ENCODE measurements at places on chromosomes 12 and 14.
A peak's percentile ranks its signal among the peaks of the same experiment; 100 is the strongest.

DNA sequence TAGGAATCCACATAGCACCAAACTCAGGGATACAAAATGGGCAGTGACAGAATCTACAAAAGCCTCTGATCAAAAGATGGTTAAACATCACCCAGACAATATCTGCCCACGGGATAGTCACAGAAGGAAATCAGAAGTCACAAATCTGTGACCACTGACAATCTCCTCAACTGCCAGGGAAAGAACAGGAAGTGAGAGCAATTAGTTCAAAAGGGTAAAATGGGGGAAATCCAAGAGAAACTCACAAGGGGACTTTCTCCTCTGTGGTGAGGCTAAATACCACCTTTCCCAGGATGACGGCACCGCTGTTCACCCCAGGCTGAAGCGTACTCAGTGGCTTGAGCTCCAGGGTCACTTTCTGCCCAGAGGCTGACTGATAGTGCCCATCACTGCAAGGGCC is 10.7 kb downstream of the TTC5 start:
- DNase-seq = no peak

- DNase-seq = no peak
Measured at GRCh38 chr12:67909681-67910080, 79.6 kb upstream of the IFNG-AS1 start.

- no peak for DNase-seq
Measured at GRCh38 chr12:97984974-97985580, 522.5 kb downstream of the RMST start.

GRCh38 chr12:26361964-26362363 is 166.6 kb downstream of the SSPN start:
- no peak for DNase-seq

GRCh38 chr12:57632958-57633840 is at the start of gene B4GALNT1:
TSS of gene B4GALNT1 (minus strand) at chr12:57633201. CDS start at chr12:57632132, 1,069 bp downstream.
- DNase-seq = no peak

DNA sequence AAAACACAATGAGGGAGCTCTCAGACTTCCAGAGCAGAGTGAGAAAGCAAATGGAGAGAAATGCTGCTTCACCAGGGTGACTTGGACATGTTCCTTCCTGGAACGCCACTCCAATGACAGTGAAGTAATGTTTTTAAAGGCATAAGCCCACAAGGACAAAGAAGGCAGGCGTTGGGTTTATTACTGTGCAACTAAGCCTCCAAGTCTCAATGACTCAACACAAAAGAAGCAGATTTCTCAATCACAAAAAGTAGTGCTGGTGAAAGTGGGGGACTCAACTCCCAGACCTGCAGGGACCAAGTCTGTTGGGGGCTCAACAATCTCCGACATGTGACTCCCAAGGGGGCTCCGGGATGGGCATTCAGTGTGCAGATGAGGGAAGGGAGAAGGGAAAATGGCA is 505.2 kb downstream of the BCL11B start:
- no peak for DNase-seq

GRCh38 chr14:100313464-100314230 is 7.4 kb upstream of the SLC25A29 start:
- DNase-seq = no peak

- no peak for DNase-seq
Measured at GRCh38 chr12:94586589-94587259, 63.6 kb downstream of the TMCC3 start.

GRCh38 chr14:65419593-65420252 is 7.2 kb downstream of the FUT8 start:
- no peak for DNase-seq

GRCh38 chr14:35808076-35808637 is 938 bp downstream of the RALGAPA1 start:
- no peak for DNase-seq

DNA sequence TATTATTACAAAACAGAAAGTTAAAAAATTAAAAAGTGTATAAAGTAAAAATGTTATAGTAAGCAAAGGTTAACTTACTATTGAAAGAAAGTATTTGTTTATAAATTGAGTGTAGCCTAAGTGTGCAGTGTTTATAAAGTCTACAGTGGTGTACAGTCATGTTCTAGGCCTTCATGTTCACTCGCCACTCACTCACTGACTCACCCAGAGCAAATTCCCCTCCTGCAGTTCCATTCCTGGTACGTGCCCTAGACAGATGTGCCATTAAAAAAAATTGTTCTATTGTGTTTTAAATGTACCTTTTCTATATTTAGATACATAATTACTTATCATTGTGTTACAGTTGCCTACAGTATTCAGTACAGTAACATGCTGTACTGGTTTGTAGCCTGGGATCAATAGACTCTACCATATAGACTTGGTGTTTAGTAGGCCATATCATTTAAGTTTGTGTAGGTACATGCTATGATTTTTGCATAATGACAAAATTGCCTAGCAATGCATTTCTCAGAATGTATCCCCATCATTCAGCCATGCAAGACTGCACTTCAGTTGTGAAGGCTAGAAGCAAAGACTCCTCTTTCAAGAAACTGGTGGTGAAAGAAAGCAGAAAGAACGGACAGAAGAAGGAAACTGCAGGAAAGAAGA is 100.6 kb downstream of the DACT1 start:
- DNase-seq = no peak

DNA sequence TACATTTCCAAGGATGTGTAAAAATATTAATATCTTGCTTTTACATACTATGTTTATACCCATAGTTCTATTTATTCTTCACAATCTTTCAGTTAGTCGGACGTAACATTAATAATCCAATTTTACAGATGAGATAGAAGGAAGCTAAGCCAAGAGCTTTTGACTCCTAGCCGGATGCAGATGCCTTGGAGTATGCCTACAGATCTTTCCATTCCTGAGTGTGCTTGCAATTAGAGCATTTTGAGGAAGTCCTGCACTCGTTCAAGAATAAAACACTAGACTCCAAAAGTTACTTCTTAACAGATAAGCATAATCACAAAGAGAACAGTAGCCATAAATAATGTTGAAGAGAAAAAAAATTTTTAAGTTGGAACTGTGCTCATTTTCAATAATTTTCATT is 337.6 kb upstream of the CLEC14A start:
- no peak for DNase-seq

GRCh38 chr12:6167327-6168280 is 32.6 kb upstream of the CD9 start:
- no peak for DNase-seq

- DNase-seq = no peak
Measured at GRCh38 chr12:31989571-31990362, 30.6 kb downstream of the RESF1 start.

- DNase-seq = no peak
Measured at GRCh38 chr12:70741256-70741655, 104.0 kb upstream of the PTPRB start.

GRCh38 chr14:50797250-50798047 is 33.5 kb downstream of the NIN start:
- no peak for DNase-seq

DNA sequence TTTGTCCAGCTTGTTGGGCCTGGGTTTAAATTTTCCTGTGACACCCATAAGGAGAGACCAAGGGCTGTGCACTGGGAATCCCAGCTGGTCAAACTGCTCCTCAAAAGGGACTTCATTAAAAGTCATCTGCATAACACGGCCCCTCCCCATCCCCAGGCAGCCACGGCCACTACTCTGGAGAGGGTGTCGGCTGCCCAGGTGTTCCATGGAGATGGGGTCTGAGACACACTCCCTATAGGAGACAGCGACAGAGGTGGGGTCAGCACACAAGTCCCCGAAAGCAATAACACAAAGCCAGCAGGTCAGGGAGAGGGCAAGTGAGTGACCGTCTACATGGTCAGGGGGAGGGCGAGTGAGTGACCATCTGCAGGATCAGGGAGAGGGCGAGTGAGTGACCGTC is 75.6 kb upstream of the BCL11B start:
- DNase-seq = no peak

DNA sequence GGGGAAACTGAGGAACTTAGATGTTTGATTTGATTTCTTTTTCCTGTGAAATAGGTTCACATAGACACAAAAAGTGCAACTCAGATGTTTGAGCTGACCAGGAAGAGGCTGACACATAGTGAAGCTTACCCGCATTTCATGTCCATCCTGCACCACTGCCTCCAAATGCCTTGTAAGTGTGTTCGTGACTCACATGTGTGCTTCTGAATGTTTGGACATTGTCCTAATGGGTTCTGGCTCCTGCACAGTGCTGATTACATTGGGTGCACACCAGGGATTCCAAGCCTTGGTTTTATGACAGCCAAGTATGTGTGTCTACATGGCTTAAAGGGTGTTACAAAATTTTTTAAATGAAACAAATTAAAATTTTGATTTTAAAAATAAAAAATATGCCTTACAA is 137.4 kb downstream of the DAAM1 start:
- no peak for DNase-seq

GRCh38 chr14:94173471-94173884 is 644 bp upstream of the PPP4R4 start:
- no peak for DNase-seq

- DNase-seq = no peak
Measured at GRCh38 chr12:120474616-120474960, 5.0 kb upstream of the SRSF9 start.

DNA sequence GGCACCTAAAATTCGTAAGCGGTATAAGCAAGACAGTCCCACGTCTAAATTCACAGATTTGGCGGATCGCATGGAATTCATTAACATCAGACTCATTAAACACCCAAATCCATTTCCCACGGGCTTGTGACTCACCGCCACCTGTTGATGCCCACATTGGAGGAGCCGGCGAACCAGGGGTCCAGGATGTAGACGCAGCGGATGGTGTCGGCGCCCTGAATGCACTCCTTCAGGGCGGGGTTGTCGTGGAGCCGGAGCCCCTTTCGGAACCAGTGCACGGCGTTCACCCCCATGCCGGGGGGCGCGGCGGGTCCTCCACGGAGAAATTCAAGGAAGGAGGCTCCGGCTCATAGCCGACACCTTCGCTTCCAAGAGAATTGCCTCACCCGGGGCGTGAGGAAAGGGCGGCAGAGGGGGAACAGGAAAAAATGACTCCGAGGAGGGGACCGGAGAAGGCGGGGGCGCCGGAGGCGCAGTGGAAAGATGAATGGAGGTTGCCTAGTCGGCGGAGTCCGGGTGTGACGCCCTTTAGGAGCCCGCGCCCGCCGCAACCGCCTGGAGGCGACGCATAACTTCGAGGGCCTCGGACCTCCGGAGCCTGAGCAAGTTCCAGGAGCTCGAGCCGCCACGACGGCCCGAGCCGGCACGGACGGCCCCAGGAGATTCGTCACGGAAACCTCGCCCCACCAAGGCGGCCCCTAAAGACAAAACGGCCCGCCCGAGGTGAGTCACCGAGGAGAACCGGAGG is 506 bp downstream of the CRY1 start:
- DNase-seq = no peak

DNA sequence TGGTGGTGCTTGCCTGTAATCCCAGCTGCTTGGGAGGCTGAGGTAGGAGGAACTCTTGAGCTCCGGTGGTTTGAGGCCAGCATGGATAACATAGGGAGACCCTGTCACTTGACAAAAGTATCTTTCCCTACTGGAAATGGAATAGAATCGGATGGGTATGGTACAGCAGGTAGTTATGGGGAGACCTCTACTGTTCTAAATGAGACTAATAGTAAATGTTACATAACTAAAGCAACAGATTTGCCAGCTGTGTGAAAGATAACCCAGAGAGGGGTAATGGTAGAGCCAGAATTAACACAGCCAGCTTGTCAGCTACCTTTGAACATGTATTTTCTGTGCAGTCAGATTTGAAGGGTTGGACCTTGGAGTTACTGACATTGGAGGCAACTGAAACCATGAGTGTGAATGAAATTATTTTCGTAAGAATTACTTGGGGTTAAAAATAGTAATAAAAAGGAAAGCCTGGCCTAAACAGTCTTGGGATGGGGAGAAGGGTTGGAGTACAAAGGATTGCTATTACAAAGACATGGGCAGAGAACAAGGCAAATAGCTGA is 21.7 kb upstream of the NUP107 start:
- no peak for DNase-seq

DNA sequence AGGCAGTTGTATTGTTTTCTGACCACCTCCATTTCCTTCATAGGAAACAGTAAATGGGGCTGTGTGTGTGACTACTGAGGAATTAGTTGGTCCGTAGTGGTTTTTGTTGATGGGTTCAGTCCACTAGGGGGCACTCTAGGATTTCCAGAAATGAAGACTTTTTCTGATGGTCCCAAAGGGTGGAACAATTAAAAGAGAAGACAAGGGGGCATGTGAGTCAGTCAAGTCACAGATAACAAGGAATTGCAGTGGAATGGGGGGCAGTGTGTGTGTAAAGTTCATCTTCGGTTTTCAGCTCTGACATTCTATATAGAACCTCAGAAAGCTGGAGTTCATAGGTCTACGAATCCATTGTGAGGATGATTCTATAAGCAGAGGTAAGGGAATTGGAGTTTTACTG is 186.6 kb upstream of the OR4E1 start:
- DNase-seq = no peak

GRCh38 chr14:96762650-96763049 is 34.5 kb upstream of the VRK1 start:
- DNase-seq = peak; percentile 55

DNA sequence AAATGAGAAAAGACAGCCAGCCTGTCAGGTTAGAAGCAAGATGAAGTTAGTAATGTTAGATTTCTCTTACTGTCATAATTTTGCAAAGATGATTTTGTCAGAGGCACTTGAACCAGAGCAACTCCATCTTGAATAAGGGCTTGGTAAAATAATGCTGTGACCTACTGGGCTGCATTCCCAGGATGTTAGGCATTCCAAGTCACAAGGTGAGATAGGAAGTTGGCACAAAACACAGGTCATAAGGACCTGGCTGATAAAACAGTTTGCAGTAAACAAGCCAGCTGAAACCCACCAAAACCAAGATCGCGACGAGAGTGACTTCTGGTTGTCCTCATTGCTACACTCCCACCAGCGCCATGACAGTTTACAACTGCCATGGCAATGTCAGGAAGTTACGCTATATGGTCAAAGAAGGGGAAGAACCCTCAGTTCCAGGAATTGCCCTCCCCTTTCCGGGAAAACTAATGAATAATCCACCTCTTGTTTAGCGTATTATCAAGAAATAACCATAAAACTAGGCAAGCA is 1313.5 kb upstream of the TMEM132C start:
- peak; percentile 11 for DNase-seq

GRCh38 chr12:118727979-118728366 is 253.4 kb upstream of the SRRM4 start:
- no peak for DNase-seq

- no peak for DNase-seq
Measured at GRCh38 chr14:56720703-56721460, 89.4 kb downstream of the OTX2 start.

DNA sequence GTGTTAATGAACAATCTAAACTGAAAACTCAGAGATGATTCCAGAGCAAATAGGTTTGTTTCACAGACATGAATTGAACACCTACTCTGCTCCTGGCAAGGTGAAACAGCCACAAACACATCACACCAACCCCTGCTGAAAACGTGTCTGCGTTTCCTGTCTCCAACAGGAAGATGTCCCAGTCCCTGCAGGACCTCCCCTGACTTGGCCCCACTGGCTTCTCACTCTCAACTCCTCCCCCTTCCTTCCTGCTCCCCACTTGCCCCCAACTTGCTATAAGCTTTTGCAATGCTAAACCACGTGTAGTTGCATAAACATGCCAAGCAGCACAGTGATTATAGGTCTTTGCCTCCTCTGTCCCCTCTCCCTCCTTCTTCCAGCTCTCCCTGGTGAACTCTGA is 567.6 kb downstream of the BCL11B start:
- DNase-seq = no peak
